EL (cell line): ENCODE measurements at places on chromosomes 7 and 10.

- no peak for DNase-seq
Measured at GRCh38 chr7:25091176-25091575, 33.9 kb downstream of the CYCS start.

DNA sequence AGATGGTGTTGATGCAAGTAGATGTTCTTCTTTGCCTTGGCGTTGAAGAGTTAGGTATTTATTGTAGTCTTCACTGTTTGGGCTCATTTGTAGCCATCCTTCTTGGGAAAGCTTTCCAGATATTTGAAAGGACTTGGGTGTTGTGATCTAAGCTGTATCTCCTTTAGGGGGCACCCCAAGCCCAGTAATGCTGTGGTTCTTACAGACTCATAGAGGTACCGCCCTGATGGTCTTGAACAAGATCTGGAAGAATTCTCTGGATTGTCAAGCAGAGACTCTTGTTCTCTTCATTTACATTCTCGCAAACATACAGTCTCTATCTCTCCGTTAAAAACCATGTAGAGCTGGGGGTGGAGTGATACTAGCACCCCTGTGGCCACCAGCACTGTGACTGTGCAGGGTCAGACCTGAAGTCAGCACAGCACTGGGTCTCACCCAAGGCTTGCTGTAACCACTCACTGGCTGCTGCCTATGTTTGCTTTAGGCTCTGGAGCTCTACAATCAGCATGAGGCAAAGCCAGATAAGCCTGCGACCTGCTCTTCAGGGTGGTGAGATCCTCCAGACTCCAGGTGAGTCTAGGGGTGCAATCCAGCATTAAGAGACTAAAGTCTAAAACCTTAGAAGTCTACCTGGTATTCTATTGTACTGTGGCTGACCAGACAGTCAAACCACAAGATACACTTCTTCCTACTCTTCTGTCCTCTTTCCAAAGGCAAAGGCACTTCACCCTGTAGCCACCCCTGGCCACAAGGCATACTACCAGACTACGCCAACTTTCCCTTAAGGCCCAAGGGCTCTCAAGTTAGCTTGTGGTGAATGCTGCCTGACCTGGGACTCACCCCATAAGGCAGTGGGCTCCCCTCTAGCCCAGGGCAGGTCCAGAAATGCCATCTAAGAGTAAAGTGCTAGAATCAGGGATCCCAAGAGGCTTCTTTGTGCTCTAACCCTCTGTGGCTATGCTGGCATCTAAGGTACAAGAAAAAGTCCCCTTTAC lies 209.7 kb upstream of the TMEM196 start:
- peak; percentile 67 for DNase-seq

GRCh38 chr10:101656890-101657289 lies 38.1 kb downstream of the FBXW4 start:
- no peak for DNase-seq

DNA sequence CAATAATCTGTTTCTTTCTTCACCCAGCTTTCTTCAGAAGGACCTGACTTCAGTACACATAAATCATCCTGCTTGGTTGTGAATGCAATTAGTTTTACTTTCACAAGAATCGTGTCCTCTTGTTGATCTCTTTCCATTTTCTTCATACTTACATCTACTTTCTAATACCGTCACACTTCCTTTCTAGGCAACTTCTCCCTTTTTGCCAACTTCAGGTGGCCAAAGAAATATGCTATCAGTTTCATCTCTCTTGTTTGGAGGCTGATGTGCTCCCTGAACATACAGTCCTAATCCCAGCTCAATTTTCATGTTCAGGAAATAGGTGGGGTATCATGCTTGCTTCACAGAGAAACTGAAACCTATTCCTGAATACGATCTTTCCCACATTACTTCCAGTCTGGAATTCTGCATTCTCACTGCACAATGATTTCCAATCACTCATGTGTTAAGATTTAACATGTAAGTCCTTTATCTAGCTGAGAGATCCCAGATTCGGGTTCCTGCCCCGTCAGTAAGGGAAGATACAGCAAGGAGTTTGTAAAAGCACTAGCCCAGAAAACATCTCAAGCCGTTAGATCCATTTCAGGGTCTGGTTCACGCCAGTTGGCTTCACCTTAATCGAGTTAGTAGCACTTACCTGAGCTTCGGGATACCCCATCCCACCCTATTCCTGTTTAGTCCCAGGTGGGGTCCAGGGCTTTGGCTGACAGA lies 994 bp downstream of the SLC25A28 start:
- DNase-seq = peak; percentile 31

GRCh38 chr10:11856678-11857077 lies 33.5 kb downstream of the PROSER2 start:
- peak; percentile 22 for DNase-seq

GRCh38 chr10:126022841-126023240 lies 126.5 kb downstream of the FANK1 start:
- no peak for DNase-seq

- no peak for DNase-seq
Measured at GRCh38 chr10:12602521-12602920, 253.2 kb downstream of the CAMK1D start.

DNA sequence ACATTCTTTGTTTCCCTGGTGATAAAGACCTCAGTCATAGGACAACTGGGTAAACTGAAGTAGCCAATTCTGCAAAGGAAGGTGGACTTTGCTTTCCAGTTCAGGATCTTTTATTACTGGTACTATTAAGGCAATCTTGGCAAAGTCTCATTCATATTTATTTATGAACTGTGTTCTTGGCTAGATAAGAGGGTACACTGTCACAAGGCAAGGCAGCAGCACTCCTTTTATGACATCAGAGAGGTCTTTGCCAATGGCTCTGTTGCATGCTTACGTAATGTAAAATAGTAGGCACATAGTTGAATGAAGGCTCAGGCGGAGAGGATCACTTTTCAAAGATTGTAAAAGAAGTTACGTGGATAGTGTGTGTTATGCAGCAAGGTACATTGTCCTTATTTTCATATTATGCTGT lies 63.7 kb upstream of the PDK4 start:
- no peak for DNase-seq

- DNase-seq = no peak
Measured at GRCh38 chr10:75531571-75532031, 100.2 kb downstream of the LRMDA start.

GRCh38 chr10:63657761-63658160 lies 136.6 kb downstream of the REEP3 start:
- DNase-seq = no peak

- DNase-seq = no peak
Measured at GRCh38 chr7:143048827-143049226, 3.3 kb upstream of the OR6V1 start.

DNA sequence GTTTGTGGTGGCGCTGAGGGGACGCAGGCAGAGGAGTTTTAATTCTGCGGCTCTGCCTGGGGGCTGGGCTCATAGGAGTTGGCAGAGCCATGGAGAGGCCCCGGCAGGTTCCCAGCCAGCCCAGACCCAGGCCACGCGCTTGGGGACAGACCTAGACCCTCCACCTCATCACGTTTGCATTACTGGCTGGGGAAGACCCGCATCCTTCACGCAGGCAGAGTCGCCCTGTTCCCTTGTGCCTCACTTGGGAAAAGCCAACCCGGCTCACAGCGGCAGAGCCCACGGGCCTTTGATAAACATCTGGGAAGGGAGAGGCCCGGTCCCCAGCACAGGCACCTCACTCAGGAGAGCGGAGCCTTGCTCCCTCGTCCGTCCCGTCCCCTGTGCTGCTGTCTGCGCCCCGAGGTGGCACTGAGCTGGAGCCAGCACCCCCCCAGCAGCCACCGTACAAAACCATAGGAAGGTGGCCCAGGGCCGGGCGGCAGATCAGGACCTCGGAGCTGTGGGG lies 112.8 kb downstream of the CYTH3 start:
- DNase-seq = no peak

GRCh38 chr7:27030393-27031050 lies 65.3 kb downstream of the HOXA1 start:
- DNase-seq = no peak

- no peak for DNase-seq
Measured at GRCh38 chr10:30792025-30792424, 162.5 kb upstream of the LYZL2 start.

DNA sequence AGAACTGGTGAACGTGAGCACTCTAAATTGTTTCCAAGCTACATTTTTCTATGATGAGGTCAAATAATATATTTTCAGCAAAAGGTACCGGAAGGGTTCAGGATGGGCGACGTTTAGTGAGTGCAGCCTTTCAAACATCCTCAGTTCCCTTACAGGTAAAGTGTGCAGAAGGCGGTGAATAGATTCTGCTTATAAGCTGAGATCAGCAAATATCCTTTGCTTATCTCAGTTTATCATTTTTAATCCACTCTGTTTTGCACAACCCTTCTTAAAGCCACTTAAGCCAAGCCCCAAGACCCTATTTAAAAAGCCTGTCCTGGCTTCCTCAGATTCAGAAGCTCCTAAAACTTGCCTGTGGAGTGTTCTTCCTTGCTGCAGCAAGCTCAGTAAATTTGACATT lies 103.1 kb upstream of the DGKB start:
- DNase-seq = no peak

GRCh38 chr7:113764401-113765035 lies 154.3 kb downstream of the PPP1R3A start:
- no peak for DNase-seq

DNA sequence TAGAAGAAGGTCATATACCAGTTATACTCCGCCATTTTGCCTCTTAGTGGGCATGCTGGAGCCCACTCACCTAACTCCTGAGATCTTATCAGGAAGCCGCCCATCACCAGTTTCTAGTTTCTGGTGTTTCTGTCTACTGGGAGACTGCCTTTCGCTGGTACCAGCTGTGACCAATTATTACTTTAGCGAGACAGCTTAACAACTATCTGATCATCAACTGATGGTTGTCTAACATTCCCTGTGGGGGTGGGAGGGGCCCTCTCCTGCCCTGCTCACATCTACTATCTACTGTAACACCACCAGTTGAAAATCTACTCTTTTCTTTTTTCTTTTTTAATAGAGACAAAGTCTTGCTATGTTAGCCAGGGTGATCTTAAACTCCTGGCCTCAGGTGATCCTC lies 46.2 kb upstream of the C10orf67 start:
- no peak for DNase-seq

GRCh38 chr7:55019691-55020465 lies 1.1 kb downstream of the EGFR start:
- peak; percentile 51 for DNase-seq

DNA sequence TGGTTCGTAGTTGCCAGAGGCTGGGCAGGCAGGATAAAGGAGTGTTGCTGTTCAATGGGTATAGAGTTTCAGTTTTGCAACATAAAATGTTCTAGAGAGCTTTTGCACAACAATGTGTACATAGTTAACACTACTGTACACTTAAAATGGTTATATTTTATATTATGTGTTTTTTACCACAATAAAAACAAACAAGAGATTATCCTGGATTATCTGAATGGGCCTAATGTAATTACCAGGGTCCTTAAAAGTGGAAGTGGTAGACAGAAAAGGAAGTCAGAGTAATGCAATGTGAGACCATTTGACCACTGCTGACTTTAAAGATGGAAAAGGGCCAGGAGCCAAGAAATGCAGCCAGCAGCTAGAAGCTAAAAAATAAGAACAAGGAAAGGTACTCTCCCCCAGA lies 159.7 kb downstream of the SGMS1 start:
- no peak for DNase-seq

GRCh38 chr10:43862756-43863155 lies 214.1 kb upstream of the ZNF32 start:
- DNase-seq = no peak

DNA sequence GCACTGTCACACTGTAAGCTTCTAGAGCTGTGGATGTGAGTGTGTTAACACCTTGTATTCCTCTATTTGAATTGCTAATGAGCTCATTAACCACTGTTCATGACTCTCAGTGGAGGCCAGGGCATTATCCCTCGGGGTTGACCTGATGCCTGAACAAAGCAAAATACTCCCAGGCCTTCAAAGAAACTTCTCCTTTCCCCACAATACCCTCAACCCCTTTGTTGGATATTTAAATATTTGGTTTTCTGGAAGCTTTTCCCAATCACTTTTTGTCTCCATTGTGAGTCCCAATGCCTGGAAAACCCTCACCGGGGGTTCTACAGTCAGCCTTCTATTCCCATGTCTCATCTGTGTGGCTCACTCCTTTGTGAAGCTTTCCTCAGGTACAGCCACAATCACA lies 780.1 kb downstream of the PHTF2 start:
- DNase-seq = no peak

GRCh38 chr10:95837356-95837776 lies 70.4 kb upstream of the CC2D2B start:
- no peak for DNase-seq

DNA sequence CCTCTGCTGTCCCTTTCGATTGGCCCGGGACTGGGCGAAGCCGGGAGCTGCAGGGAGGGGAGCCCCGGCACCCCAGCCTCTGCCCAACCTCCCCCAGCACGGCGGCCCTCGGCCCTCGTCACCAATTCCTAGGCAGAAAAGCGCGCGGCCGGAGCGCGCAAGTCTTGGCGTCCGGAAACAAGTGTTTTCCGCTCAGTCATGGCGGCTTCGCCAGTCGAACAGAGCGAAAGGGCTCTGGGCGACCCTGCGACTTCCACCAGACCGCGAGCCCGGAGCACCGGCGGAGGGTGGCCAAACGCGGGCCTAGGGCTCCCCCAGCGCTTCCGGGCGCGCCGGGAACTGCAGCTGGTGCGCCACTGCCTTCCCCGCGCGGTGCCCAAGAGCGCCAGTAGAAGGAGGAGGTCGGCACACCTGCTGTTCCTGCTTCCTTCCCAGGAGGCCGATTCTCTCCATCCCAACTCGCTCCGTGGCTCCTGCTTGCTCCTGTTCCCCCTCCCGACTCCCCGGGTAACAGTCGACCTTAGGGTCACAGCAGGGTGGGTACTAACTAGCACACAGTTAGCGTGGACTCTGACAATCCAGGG lies 729.9 kb downstream of the ZWINT start:
- no peak for DNase-seq
